ENCODE measurements at places on chromosomes 6 and 20. TPM values are rescaled to one million over a fixed set of nuclear protein-coding genes. Genes with fewer than 3 reads are reported as not detected.

GRCh38 chr6:90284236-90285041 lies 12.2 kb downstream of the BACH2 start:
- peak overlapping the region; percentile 97 for H3K27ac ChIP-seq
- peaks cover 2% of the 10 kb centered on the region for H3K36me3 ChIP-seq
- DNase-seq: no peak
- H3K27me3 ChIP-seq: no peaks in the 10 kb centered on the region

GRCh38 chr6:3371222-3371949 lies 85.5 kb downstream of the SLC22A23 start:
- H3K4me3 ChIP-seq: no peak overlapping the region
- H3K36me3 ChIP-seq: peaks cover 1% of the 10 kb centered on the region
- H3K4me1 ChIP-seq: peaks cover 12% of the 10 kb centered on the region
- DNase-seq: no peak

- H3K27ac ChIP-seq: no peak overlapping the region
- DNase-seq: no peak
- H3K27me3 ChIP-seq: no peaks in the 10 kb centered on the region
Observed at GRCh38 chr6:41996997-41997396, 53.3 kb upstream of the TAF8 start.

- H3K27ac ChIP-seq: no peak overlapping the region
- no peak overlapping the region for H3K4me3 ChIP-seq
- H3K36me3 ChIP-seq: no peaks in the 10 kb centered on the region
- peaks cover 4% of the 10 kb centered on the region for H3K4me1 ChIP-seq
Observed at GRCh38 chr6:33384581-33385020, 7.0 kb upstream of the KIFC1 start.

DNA sequence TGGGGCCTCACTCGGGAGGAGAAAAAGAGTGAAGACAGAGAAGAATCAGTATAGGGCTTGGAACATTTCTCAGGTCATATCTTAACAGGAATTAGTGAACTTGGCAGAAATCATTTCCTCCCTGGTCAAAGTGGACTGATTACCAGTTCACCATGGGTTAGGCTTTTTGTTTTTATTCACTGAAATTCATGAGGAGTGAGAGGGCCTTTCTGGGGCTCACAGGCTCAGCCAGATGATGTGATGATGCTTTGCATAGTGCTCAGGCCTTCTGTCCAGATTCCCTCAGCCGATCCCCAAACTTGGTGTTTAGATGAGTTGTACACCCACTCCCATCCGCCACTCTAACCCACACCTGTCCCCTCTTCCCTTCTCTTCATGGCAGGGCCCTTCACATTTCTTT lies 32.5 kb downstream of the SRSF3 start:
- peak; percentile 24 for DNase-seq
- no peaks in the 10 kb centered on the region for H3K27me3 ChIP-seq
- H3K27ac ChIP-seq: no peak overlapping the region
- H3K4me1 ChIP-seq: peaks cover 48% of the 10 kb centered on the region
- no peaks in the 10 kb centered on the region for H3K36me3 ChIP-seq

GRCh38 chr6:52590152-52590891 lies 13.5 kb upstream of the TRAM2 start:
- peaks cover 43% of the 10 kb centered on the region for H3K4me1 ChIP-seq
- DNase-seq: no peak
- no peaks in the 10 kb centered on the region for H3K36me3 ChIP-seq
- peak overlapping the region; percentile 14 for H3K27ac ChIP-seq

DNA sequence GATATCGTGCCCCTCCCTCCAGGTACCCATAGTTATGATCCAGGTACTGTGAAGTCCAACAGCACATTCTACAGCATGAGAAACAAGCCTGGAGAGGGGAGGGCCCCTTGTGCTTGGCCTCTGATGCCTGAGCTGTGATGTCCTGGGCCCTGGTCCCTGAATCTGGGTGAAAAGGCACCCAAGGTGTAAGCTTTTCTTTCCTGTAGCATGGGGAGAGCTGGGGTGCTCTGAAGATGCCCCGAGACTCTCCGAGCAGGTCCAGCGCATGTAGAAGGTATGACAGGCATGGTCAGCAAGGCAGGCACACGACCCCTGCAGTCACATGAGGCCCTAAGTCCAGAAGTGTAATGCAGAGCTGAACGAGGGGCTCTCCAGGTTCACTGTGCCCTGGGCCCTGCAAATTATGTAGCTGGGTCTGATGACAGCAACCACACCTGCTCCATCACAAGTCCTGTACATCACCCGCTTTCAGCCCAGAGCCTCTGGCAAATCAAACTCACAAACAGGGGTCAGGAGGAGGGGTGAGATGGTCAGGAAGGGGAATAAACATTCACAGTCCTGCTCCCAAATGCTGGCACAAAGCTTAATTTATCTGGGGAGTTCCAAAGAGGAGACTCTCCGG lies 1.8 kb upstream of the CTSZ start:
- DNase-seq: no peak
- no peak overlapping the region for H3K4me3 ChIP-seq
- H3K4me1 ChIP-seq: peaks cover 58% of the 10 kb centered on the region
- no peak overlapping the region for H3K27ac ChIP-seq
- no peaks in the 10 kb centered on the region for H3K27me3 ChIP-seq
- no peaks in the 10 kb centered on the region for H3K36me3 ChIP-seq

- no peak overlapping the region for H3K4me3 ChIP-seq
- H3K27me3 ChIP-seq: no peaks in the 10 kb centered on the region
- peak; percentile 60 for DNase-seq
- peaks cover 19% of the 10 kb centered on the region for H3K4me1 ChIP-seq
Observed at GRCh38 chr6:32168807-32169591, 4.6 kb downstream of the EGFL8 start.

DNA sequence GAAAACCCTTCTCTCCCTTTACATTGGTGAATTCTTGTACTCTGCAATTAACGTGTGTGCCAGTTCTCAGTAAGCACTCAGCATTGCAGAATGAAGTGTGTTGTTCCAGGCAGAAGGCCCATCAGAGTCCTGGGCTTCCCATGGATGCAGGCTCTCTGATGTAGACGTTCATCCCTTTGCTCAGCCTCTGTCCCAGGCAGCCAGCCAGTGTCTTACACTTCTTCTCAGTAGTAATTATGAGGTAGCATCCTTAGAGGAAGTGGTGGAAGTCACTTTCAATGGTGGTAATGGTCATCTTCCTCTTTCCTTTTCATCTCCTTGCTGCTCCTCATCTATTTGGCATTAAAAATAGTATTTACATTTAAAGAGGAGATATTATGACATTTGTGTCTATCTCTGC lies 66.7 kb upstream of the FYN start:
- no peaks in the 10 kb centered on the region for H3K36me3 ChIP-seq
- H3K27ac ChIP-seq: no peak overlapping the region
- H3K4me1 ChIP-seq: peaks cover 15% of the 10 kb centered on the region
- H3K27me3 ChIP-seq: no peaks in the 10 kb centered on the region

GRCh38 chr20:22629447-22629846 lies 45.1 kb upstream of the FOXA2 start:
- no peak overlapping the region for H3K4me3 ChIP-seq
- H3K36me3 ChIP-seq: no peaks in the 10 kb centered on the region
- H3K27ac ChIP-seq: no peak overlapping the region
- H3K27me3 ChIP-seq: peaks cover 19% of the 10 kb centered on the region

- no peaks in the 10 kb centered on the region for H3K27me3 ChIP-seq
- no peaks in the 10 kb centered on the region for H3K36me3 ChIP-seq
- H3K27ac ChIP-seq: peak overlapping the region; percentile 91
- DNase-seq: no peak
- H3K4me3 ChIP-seq: peak overlapping the region; percentile 7
Observed at GRCh38 chr6:139982652-139983295, 608.3 kb upstream of the CITED2 start.

- H3K4me3 ChIP-seq: peak overlapping the region; percentile 76
- H3K27ac ChIP-seq: peak overlapping the region; percentile 95
- H3K27me3 ChIP-seq: no peaks in the 10 kb centered on the region
- DNase-seq: no peak
- peaks cover 76% of the 10 kb centered on the region for H3K4me1 ChIP-seq
Observed at GRCh38 chr6:148271711-148272439, 70.8 kb upstream of the SASH1 start.

DNA sequence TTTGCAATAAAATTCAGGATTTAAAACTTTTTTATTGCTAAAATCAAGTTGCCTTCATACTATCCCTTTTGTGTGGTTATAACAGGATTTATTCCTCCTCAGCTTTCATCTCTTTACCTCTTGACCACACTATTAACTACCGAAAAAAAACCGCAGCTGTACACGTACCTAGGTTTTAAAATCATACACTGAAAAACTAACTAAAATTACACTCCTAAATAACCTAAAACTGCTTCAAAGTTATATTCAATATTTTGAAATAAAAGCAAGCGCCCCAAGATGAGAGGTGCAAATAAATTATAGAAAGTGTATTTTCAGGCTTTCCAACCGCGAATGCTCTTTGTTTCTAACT lies 1.4 kb downstream of the MPC1 start:
- no peaks in the 10 kb centered on the region for H3K36me3 ChIP-seq
- no peak for DNase-seq
- no peaks in the 10 kb centered on the region for H3K27me3 ChIP-seq
- H3K27ac ChIP-seq: peak overlapping the region; percentile 55

- DNase-seq: no peak
- no peak overlapping the region for H3K27ac ChIP-seq
- H3K36me3 ChIP-seq: no peaks in the 10 kb centered on the region
- peaks cover 43% of the 10 kb centered on the region for H3K4me1 ChIP-seq
- H3K4me3 ChIP-seq: no peak overlapping the region
- no peaks in the 10 kb centered on the region for H3K27me3 ChIP-seq
Observed at GRCh38 chr20:44709797-44710196, 5.4 kb upstream of the CCN5 start.

- no peak for DNase-seq
- peaks cover 49% of the 10 kb centered on the region for H3K27me3 ChIP-seq
- no peaks in the 10 kb centered on the region for H3K4me1 ChIP-seq
Observed at GRCh38 chr20:22679197-22679596, 94.8 kb upstream of the FOXA2 start.

GRCh38 chr6:28580475-28580874 lies 54.8 kb downstream of the GPX5 start:
- H3K4me1 ChIP-seq: peaks cover 8% of the 10 kb centered on the region
- no peaks in the 10 kb centered on the region for H3K27me3 ChIP-seq
- no peak for DNase-seq
- H3K36me3 ChIP-seq: peaks cover 10% of the 10 kb centered on the region
- H3K4me3 ChIP-seq: no peak overlapping the region

DNA sequence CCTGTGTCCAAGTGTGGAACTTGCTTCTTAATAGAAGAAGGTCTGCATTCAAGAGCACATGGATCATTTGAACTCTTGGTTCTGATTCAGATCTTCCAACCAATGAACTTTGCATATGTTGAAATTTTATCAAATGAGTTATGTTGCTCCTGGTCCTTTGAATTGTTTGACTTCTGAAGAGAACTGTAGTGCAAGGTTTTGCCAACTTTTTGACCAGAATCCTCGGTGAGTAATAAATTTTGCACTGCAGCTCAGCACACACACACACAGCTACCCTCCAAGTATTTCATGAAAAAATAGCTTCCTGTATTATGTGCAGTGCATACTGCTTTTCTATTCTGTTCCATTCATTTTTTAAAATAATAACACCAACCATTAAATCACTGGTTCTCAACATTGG lies 67.5 kb downstream of the BFSP1 start:
- H3K27me3 ChIP-seq: peaks cover 14% of the 10 kb centered on the region
- no peak for DNase-seq
- no peaks in the 10 kb centered on the region for H3K36me3 ChIP-seq
- H3K4me3 ChIP-seq: no peak overlapping the region

GRCh38 chr6:158850807-158851115 lies 31.6 kb upstream of the EZR start:
- no peaks in the 10 kb centered on the region for H3K36me3 ChIP-seq
- H3K4me3 ChIP-seq: no peak overlapping the region
- H3K27ac ChIP-seq: peak overlapping the region; percentile 95
- no peaks in the 10 kb centered on the region for H3K27me3 ChIP-seq
- no peak for DNase-seq
- H3K4me1 ChIP-seq: peaks cover 22% of the 10 kb centered on the region

DNA sequence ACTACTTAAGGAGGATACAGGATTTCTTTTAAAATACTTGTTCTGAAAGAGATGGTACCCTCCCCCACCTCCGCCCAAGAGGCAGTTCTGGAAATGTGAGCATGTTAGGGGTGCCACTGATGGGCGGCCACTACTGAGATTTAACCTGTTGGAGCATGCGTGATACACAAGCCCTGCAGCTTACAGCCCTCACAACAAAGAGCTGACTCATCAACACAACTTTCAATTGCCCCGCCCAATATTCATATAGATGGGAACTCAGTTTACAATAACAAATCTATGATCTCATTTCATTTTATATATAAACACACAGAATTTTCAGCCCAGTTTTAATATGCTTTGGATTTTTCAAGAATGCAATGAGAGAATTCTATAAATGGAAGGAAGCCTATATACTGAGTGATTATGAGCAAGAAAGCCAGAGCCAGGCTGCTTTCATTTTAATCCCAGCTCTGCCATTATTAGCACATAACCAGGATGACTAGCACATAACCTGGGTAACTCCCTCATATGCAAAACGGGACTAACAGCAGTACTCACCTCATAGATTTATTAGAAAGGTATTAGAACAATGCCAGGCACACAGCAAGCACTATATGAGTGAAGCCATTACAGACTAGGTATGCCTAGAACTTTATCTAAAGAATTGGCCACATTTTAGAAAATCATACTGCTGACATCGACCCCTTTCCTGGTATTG lies 45.6 kb upstream of the IPCEF1 start:
- peaks cover 15% of the 10 kb centered on the region for H3K36me3 ChIP-seq
- no peak overlapping the region for H3K4me3 ChIP-seq
- no peak overlapping the region for H3K27ac ChIP-seq
- no peaks in the 10 kb centered on the region for H3K27me3 ChIP-seq
- no peak for DNase-seq
- peaks cover 50% of the 10 kb centered on the region for H3K4me1 ChIP-seq

DNA sequence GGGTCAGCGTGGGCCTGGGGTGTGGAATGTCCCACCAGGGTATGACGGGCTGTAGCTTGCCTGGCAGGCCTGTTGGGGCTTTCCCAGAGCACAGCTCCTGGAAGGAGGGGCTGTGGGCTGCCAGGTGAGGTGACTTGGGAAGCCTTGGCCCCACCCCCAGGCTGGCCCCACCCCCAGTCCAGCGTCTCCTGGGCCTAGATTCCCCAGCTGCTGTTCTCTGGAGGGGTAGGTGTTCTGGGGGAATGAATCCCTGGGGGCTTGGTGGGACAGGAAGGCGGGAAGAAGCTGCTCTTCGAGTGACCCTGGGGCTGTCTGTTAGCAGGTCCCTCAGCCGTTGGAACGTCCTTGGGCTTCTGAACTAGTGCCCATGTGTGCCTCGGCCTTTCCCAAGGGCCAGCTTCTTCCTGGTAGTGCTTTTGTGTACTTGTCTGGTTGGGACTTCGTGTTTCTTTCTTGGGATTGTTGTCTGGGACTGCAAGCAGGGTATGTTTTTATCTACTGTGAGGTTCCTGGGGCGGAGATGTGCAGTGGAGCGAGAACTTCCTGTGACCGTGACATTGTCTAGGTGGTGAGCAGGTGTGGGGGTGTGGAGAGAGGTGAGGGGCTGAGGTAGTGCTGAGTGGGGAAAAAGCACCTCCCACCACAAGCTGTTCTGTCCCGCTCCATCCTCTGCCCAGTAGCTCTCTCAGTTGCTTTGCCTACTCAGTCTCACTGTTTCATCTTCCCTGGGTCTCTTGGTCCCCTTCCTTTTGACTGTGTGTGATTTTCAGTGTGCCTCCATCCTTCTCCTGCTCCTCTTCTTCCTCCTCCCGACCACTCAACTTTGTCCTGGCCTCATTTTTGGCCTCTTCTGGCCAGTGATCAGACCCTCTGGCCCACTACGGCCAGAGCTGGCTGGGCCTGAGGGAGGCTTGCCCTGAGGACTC lies 1.3 kb upstream of the DDR1 start:
- H3K4me3 ChIP-seq: peak overlapping the region; percentile 63
- peaks cover 68% of the 10 kb centered on the region for H3K4me1 ChIP-seq
- peak overlapping the region; percentile 92 for H3K27ac ChIP-seq
- DNase-seq: no peak
- no peaks in the 10 kb centered on the region for H3K27me3 ChIP-seq

The NEURL2 gene
- 2.7 TPM for total RNA-seq

The DNAJC5 gene
- total RNA-seq: 44.2 TPM

The PAK5 gene
- not detected for total RNA-seq

The PHACTR3 gene
- not detected for total RNA-seq

The OTOR gene
- not detected for total RNA-seq

The STMND1 gene
- total RNA-seq: not detected
